Activated CD4-positive, alpha-beta memory T cell treated with anti-CD3 and anti-CD28 coated beads for 36 hours (primary cell): ENCODE measurements at places on chromosomes 4 and X. TPM values are rescaled to one million over a fixed set of nuclear protein-coding genes. Genes with fewer than 3 reads are reported as not detected.

Gene ERCC6L
- 10.8 TPM for total RNA-seq

Gene RPL34
- total RNA-seq = 1,653 TPM

Gene UCP1
- total RNA-seq = not detected

Gene KCNIP4
- total RNA-seq = not detected

DNA sequence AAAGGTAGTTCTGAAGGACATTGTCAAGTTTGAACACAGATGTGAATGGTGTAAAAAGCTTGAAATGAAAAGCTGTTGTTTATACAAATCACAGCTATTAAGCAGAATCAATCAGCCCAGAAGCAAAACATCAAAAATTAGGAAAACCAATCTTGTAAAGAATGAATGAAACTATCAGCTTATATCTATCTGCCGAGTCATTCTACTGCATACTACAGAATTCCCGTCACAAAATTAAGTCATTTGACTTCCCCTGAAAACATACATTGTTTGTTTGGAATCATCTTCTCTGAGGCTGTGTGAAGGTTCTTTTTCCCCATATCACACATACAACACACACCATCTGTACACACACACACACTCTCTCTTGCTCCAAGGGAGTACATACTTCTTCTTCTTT is 80.3 kb downstream of the RFC1 start:
- no peaks in the 10 kb centered on the region for H3K27me3 ChIP-seq
- H3K4me3 ChIP-seq = no peak overlapping the region
- peaks cover 12% of the 10 kb centered on the region for H3K4me1 ChIP-seq
- H3K36me3 ChIP-seq = peaks cover 38% of the 10 kb centered on the region

GRCh38 chrX:150478496-150479492 is 89.6 kb upstream of the MTM1 start:
- no peaks in the 10 kb centered on the region for H3K27me3 ChIP-seq
- peak; percentile 61 for DNase-seq
- peak overlapping the region; percentile 62 for H3K4me3 ChIP-seq
- H3K27ac ChIP-seq = peak overlapping the region; percentile 82
- peaks cover 62% of the 10 kb centered on the region for H3K4me1 ChIP-seq
- no peaks in the 10 kb centered on the region for H3K36me3 ChIP-seq

GRCh38 chr4:158814636-158815330 is 46.0 kb downstream of the FNIP2 start:
- H3K4me3 ChIP-seq = no peak overlapping the region
- H3K36me3 ChIP-seq = peaks cover 3% of the 10 kb centered on the region
- no peaks in the 10 kb centered on the region for H3K27me3 ChIP-seq

GRCh38 chr4:6415031-6415705 is 57.2 kb downstream of the PPP2R2C start:
- H3K36me3 ChIP-seq = no peaks in the 10 kb centered on the region
- no peak overlapping the region for H3K4me3 ChIP-seq
- H3K27me3 ChIP-seq = peaks cover 12% of the 10 kb centered on the region
- no peak overlapping the region for H3K27ac ChIP-seq
- no peak for DNase-seq

GRCh38 chr4:24820541-24820940 is 25.2 kb downstream of the SOD3 start:
- H3K36me3 ChIP-seq = no peaks in the 10 kb centered on the region
- H3K4me3 ChIP-seq = no peak overlapping the region
- no peak overlapping the region for H3K27ac ChIP-seq
- H3K4me1 ChIP-seq = no peaks in the 10 kb centered on the region
- no peak for DNase-seq

DNA sequence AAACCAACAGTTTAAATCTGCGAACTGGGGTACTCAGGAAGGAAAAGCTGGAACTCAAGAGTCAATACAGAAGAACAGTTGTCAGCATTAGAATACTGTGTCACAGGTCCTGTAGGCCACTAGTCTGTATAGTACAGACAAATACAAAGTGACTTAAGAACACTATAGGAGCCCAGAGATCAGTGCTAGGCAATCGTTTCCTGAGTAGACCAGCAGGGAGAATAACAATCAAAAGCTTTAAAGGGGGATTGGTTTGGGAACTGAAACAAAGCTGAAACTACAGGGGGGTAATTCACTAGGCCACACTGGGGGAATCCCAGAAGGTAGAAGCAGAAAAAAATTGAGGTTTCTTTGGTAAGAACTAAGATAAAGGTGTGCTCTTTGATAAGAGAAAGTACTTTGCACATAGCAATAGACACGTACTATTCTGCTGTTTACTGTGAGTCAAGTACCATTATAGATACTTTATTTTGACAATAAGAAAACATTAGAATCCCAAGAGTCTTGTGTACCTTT is 339.7 kb downstream of the PCDH19 start:
- H3K27ac ChIP-seq = no peak overlapping the region
- no peak for DNase-seq
- no peaks in the 10 kb centered on the region for H3K36me3 ChIP-seq
- H3K4me3 ChIP-seq = no peak overlapping the region
- H3K4me1 ChIP-seq = no peaks in the 10 kb centered on the region
- H3K27me3 ChIP-seq = no peaks in the 10 kb centered on the region

DNA sequence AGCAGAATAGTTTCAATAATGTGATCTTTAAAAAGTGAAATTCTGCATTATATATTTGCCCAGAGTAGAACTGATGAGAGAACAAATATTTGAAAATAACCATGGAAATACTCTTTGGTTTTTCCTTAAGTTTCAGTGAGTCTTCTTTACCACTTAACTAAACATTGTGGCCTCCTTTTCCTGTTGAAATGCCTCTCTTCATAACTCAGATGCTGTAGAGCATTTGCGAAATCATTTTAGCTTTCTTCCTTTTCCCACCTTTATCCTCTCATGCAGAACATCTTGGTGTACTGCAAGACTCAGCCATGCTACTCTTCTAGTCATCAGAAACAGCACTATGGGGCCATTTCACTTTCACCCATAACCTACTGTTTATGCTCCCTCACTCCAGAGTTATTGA is 48.2 kb downstream of the CASK start:
- no peak overlapping the region for H3K4me3 ChIP-seq
- no peaks in the 10 kb centered on the region for H3K36me3 ChIP-seq
- peaks cover 34% of the 10 kb centered on the region for H3K4me1 ChIP-seq
- no peaks in the 10 kb centered on the region for H3K27me3 ChIP-seq

- DNase-seq = no peak
- no peak overlapping the region for H3K4me3 ChIP-seq
Measured at GRCh38 chr4:181684310-181684709, 558.9 kb upstream of the TENM3 start.

GRCh38 chr4:139200102-139200501 is 23.1 kb upstream of the ELF2 start:
- DNase-seq = no peak
- H3K4me3 ChIP-seq = no peak overlapping the region
- peaks cover 4% of the 10 kb centered on the region for H3K27me3 ChIP-seq
- no peaks in the 10 kb centered on the region for H3K36me3 ChIP-seq
- no peaks in the 10 kb centered on the region for H3K4me1 ChIP-seq
- no peak overlapping the region for H3K27ac ChIP-seq

- H3K27ac ChIP-seq = no peak overlapping the region
- H3K4me1 ChIP-seq = no peaks in the 10 kb centered on the region
- H3K4me3 ChIP-seq = no peak overlapping the region
- H3K36me3 ChIP-seq = no peaks in the 10 kb centered on the region
Measured at GRCh38 chr4:175143116-175143515, 225.0 kb downstream of the ADAM29 start.

GRCh38 chr4:2046031-2046961 is 12.8 kb upstream of the NAT8L start:
- no peak overlapping the region for H3K4me3 ChIP-seq
- H3K27me3 ChIP-seq = peaks cover 13% of the 10 kb centered on the region
- no peak overlapping the region for H3K27ac ChIP-seq

- no peaks in the 10 kb centered on the region for H3K4me1 ChIP-seq
- no peaks in the 10 kb centered on the region for H3K36me3 ChIP-seq
- no peak overlapping the region for H3K27ac ChIP-seq
- no peaks in the 10 kb centered on the region for H3K27me3 ChIP-seq
Measured at GRCh38 chr4:127479031-127479622, 153.6 kb upstream of the INTU start.

DNA sequence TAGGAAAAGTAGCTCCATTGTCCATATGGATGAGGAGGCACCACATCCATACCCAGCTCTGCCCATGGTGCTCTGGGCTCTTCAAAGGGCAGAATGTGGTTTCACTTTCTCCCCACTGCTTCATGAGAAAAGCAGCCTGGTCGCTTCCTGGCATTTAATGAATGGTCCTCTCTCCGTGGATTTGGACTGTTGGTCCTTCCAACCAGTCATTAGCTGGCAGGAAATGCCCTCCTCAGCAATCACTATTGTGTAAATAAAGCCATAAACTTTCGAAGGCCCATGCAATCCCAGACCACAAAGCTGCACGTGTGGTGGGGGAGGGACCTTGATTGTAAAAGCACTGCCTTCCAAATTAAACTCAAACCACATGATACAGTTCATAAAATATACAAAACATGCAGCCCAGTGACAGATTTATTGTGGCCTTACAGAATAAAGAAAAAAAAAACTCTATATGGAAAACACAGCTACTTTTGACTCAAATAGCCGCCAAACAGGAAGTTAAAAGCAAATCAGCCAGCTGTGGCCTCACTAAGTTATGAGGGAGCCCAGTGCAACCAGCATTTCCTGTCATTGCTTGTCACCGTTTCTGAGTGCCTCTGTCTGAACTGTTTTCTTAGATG is 8.1 kb downstream of the MBNL3 start:
- peaks cover 37% of the 10 kb centered on the region for H3K4me1 ChIP-seq
- peak overlapping the region; percentile 75 for H3K4me3 ChIP-seq
- no peaks in the 10 kb centered on the region for H3K27me3 ChIP-seq
- peak; percentile 55 for DNase-seq
- no peaks in the 10 kb centered on the region for H3K36me3 ChIP-seq

DNA sequence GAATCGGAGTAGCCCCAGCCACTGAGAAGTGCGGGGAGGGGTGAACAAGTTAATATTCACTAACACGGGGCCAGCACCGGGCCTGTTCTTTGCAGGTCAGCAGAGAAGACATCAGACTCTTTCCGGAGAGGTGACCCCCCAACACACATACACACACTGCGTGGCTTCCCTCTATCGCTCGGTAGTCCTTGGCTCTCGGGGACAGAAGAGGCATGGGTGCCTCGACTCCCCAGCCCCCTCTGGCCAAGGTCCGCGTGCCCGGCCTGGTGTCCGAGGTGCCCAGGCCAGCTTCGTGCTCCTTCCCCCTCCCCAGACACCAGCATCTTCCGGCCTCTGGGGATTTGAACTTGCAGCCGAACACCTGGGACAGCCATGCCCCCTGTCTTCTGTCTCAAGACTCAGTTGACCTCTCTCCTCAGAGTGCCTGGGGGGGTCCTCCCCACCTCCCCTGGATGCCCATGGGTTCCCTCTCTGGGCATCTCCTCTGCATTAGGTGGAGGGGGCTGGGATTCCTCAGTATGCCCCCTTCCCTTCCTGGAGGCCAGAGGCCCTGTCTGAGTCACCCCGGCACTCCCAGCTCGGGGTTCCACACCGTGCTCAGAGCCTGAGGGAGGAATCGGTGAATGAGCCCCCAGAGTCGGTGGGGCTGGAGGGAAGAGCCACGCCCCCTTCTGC is 104.5 kb downstream of the SORCS2 start:
- no peak overlapping the region for H3K27ac ChIP-seq
- DNase-seq = no peak
- no peak overlapping the region for H3K4me3 ChIP-seq
- peaks cover 10% of the 10 kb centered on the region for H3K27me3 ChIP-seq
- H3K4me1 ChIP-seq = no peaks in the 10 kb centered on the region
- H3K36me3 ChIP-seq = no peaks in the 10 kb centered on the region

GRCh38 chrX:106331606-106332005 is 163.5 kb downstream of the PWWP3B start:
- no peak overlapping the region for H3K27ac ChIP-seq
- H3K4me3 ChIP-seq = no peak overlapping the region
- no peaks in the 10 kb centered on the region for H3K27me3 ChIP-seq
- no peak for DNase-seq
- H3K36me3 ChIP-seq = no peaks in the 10 kb centered on the region

GRCh38 chrX:115233497-115234455 is at the start of gene LRCH2:
TSS of gene LRCH2 (minus strand) at chrX:115234096. CDS start at chrX:115234041, 55 bp downstream.
- no peak for DNase-seq
- no peak within 1 kb of the TSS for H3K4me3 ChIP-seq
- H3K27me3 ChIP-seq = peaks cover 8% of the 10 kb centered on the region
- no peak within 1 kb of the TSS for H3K27ac ChIP-seq
- H3K36me3 ChIP-seq = no peaks in the 10 kb centered on the region

DNA sequence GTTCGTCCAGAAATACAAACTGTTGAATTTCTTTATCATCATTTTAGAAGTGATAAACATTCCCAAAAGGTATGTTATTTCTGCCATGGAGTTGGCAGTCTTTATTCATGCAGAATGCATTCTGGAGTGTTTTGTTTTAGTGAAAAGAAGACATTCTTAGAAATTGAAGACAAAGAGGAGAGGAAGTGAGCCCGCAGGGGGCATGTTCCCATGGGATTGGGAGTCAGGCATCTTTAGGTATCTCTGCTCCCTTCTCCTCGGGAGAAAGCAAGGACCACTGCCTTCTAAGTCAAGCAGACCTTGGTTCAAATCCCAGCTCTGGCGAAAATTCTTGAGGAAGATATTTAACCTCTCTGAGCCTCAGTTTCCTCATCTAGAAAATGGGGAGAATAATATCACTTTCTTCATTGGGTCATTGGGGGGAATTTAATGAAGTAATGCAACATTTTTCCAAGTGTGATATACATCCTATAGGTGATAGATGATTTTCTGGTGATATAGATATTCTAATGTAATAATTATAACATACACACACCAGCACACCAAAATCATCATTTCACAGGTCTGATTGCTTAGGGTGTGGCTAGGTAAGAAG is 26.5 kb upstream of the CHRNA9 start:
- peak overlapping the region; percentile 67 for H3K4me3 ChIP-seq
- peak overlapping the region; percentile 90 for H3K27ac ChIP-seq
- peaks cover 6% of the 10 kb centered on the region for H3K36me3 ChIP-seq
- H3K27me3 ChIP-seq = no peaks in the 10 kb centered on the region
- peaks cover 74% of the 10 kb centered on the region for H3K4me1 ChIP-seq

- H3K27me3 ChIP-seq = peaks cover 33% of the 10 kb centered on the region
- H3K36me3 ChIP-seq = no peaks in the 10 kb centered on the region
Measured at GRCh38 chr4:87971866-87972265, 3.6 kb upstream of the SPP1 start.

DNA sequence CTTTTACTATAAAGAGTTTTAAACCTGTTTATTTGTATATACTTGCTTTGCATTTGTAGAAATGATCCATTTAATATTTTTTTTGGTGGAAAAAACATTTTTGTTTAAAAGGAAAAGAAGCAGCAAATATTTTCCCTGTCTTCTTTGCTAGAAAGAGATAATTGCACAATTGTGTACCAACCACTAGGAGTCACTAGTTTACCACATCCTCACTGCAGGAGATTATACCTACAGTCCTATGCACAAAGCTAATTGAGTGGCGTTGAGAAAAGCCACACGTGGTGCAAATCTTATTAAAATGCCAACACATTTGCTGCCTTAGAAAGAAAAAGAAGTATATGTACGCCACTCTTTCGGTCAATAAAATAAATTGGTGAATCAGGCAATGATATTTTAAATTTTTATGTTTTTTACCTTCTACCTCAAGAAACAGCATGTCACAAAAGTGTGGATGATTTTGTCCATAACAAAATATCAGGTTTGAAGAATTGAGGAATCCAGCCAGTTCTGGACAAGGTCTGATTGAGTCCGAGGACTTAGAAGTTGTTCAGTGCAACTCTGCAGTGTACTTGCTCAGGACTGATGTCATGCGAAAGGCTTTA is 102.9 kb downstream of the GRXCR1 start:
- no peak overlapping the region for H3K27ac ChIP-seq
- H3K4me1 ChIP-seq = no peaks in the 10 kb centered on the region
- no peak overlapping the region for H3K4me3 ChIP-seq
- no peaks in the 10 kb centered on the region for H3K36me3 ChIP-seq
